Endothelial cell (in vitro differentiated cells): ENCODE measurements at places on chromosomes 6 and 20.

- no peak for DNase-seq
Measured at GRCh38 chr6:9628819-9629218, 786.1 kb downstream of the TFAP2A start.

DNA sequence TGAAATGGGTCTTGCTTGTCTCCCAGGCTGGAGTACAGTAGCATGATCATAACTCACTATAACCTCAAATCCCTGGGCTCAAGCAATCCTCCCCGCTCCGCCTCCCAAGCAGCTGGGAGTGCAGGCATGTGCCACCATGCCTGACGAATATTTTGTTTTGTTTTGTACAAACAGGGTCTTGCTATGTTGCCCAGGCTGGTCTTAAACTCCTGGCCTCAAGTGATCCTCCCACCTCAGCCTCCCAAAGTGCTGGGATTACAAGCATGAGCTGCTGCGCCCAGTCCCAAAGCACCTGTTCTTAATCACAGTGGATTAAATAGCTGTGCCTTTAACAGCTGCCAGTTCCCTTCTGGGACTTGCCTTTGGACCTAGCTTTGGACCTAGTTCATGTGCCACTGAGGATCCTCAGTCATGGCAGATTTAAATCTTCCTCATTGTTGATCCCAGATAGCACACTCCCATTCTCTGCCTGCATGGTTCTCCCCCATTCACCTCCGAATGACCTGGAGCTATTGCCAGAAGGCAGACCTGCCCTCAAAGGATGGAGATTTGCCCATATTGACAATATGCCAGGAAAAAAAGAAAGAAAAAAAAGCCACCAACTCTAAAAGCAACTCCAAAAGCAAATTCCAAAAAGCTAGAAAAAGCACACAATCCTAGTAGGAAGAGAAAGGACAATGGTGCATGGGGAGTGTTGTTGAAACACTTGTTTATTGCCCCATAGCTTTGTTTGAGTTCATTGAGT, 10.6 kb downstream of the POFUT1 start:
- DNase-seq: no peak

- no peak for DNase-seq
Measured at GRCh38 chr20:47951521-47951971, 166.3 kb upstream of the SULF2 start.

DNA sequence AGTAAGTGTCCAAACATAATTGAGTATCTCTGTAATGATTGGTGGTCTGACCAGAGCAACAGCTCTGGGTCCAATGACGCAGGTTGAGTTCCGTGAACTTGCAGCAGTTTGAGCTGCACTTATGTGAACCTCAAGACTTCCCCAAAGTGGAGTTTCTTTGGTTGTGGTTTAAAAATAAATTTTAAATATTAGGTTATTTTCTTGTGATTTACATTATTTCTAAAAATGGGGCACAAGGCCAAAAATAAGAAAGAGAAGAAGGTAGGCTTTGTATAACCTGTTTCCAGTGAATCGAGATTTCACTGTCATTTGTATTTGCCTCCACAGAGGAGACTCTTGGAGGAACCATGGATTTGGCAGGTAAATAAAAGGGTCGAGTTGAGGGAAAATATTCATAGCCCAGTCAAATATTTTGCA, 166.4 kb upstream of the ZNF217 start:
- no peak for DNase-seq

DNA sequence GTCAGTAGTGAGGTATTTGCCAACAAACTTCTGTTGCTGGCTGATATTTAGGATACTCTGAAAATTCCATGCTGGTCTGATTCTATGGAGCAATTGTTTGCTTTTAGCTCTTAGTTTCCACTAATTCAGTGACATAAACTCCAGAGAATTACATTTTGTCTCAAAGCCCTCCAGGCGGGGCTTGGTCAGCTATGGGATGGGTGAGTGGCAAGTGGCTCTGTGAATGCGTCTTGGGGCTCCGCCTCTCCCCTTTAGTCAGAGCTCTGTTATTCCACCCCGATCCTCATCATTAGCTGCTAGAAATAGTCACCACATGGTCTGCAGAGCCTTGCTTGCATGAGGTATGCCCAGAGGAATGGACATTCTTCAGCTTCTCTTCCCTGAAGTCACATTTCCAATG, 540.6 kb downstream of the QKI start:
- no peak for DNase-seq

DNA sequence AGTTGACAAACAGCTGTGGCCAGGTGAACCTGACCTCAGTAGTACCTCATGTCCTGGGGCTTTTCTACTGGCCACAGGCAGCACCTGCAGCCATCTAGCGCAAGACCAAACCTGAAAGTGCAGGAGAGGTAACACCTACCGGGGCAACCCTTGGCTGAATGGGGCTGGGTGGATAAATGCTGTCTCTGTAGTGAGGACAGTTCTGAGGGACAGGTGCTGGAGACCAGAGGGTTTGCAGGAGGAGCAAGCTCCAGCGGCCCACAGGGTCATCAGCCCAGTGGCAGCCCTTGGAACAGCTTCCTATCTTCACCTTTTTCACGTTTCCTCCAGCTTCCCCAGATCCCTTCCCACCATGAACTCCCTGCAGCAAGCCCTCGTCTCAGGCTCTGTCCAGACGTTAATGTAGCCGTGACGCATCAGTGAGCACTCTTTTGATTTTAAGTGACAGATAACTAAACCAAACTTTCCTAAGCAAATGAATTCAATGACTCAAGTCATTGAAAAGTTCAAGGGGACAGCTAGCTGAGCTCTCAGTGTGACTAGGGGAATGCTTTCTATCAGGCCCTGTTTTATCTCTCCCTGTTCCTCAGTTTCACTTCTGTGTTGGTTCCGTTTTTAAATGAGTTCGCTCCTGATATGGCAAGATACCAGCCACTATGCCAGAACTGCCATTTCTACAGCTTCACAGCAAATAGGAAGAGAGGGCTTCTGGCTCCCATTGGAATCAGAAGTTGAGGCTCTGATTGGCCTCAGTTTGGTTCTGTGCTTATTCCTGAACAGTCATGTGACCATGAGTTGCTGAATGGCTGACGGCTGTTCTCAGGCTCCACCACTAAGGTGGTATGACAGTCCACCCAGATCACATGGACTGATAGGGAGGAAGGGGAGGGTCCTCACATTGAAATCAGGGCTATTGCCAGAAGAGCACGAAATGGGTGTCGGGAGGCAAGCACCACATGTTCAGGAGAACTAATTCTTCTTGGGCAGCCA, 12.1 kb upstream of the PFDN4 start:
- no peak for DNase-seq

GRCh38 chr6:139369568-139370282, 4.7 kb downstream of the CITED2 start:
- no peak for DNase-seq

GRCh38 chr20:33518071-33518470, 28.2 kb downstream of the CBFA2T2 start:
- DNase-seq: no peak

DNA sequence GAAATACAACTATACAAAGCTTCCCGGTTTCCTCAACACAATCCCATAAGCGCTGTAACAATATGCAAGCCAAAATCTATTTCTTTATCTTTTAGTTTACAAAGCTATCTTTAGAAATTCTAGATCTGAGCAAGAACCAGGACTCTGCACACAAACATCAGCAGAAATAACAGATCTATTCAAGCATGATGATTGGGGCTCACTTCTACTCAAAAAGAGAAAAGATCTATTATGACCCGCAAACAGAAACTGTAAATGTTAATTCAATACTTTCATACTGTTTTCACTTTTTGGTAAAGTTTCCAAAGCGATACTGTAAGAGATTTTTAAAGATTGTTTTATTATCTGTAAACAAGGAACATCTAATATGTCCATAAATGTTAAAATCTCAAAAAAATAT, 86.6 kb downstream of the SESN1 start:
- DNase-seq: no peak

GRCh38 chr6:39225946-39226437, 3.3 kb downstream of the KCNK5 start:
- no peak for DNase-seq

GRCh38 chr6:80028589-80028988, 24.1 kb downstream of the TTK start:
- DNase-seq: no peak

DNA sequence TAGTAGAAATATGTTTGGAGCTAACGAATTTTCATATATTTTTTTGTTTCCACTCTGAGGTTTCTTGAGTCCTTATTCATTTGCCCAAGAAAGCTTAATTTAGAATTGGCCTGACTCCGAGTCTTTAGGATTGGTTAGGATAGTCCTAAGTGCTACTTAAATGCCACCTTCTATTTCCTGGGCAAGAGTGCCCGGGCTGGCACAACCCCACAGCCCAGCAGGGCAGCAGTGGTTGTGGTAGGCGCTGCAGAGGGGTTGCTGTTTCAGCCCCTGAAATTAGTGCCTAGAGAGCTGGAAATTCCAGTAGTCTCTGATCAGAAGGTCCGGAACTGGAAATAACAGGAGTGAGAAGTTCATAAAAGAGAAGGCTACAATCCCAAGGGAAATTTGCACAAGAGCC, 139.4 kb upstream of the TENT5A start:
- DNase-seq: no peak

DNA sequence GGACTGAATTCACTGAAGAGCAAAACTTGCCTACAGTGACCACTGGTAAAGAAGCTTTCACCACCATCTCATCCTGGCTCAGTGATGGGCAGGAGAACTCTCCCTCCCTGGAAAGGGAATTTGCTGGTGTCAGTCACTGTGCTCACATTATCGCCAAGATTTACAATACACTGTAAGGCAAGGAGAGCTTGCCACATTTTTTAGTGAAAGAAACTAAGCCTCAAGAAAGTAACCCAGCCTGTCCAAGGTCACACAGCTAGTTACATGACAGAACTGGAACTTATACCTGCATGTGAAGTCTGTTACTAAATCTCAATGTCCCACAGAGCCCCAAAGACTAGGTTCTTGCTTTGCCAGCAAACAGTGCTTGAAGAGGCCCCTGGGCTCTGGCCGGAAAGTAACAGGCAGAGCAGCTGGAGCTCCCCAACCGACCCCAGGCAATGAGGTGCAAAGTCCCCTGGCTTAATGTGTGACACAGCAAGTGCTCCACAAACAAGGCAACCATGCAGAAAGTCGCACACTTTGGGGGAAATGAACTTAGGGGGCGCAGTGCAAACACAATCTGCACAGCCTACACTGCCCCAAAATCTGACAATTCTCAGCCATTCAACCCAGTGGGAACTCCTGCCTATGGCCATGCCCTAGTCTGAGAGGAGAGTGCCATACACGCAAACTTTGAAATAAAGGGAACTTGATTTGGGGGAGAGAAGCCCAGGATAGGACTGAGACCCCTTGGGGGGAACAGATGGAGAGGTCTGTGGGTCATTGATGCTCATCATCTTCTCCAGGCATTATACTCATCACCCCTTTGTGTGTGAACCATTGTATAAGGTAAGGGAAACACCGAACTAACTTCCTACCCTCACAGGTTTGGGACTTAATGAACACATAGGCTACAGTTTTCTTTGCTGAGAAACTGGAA, 1.9 kb downstream of the BCL2L1 start:
- no peak for DNase-seq
